ENCODE measurements at places on chromosomes 13 and 19.

GRCh38 chr19:13507053-13507611 is 853 bp upstream of the CACNA1A start:
- no peak for DNase-seq

DNA sequence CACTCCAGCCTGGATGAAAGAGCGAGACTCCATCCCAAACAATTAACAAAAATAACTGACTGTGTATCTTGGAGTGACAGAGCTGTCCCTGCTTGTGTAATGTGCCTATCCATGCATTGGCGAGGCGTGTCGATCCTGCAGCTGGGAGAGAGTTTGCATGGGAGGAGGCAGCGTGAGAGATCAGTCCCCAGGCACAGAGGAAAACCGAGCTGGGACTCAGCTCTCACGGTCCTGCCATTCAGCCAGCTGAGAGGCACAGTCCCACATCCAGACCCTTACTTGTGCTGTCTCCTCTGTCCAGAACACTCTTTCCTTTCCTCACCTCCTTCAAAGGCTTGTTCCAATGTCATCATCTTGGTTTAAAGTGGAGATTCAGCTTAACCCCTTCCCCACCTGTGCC is 11.9 kb upstream of the SULT2B1 start:
- no peak for DNase-seq

GRCh38 chr19:44570984-44571684 is 41.7 kb upstream of the CEACAM20 start:
- peak; percentile 71 for DNase-seq

DNA sequence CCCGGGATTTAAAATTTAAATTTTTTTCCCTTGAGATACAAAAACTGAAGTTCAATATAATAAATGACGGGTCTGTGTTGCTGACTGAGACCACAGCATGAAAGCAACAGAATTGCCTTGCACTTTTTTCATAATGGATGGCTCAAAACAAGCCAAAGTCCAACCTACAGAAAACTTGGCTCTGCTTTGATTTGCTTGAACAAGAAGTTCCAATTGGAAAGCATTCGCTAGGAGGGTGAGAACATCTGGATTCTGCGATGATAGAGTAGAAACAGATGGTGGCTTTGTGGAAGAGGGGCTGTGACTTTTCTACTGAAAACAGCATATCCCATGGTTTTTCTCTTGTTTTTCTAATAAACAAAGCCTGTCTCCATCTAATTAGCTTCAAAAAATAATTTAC is 46.4 kb downstream of the THSD1 start:
- DNase-seq = no peak

- DNase-seq = no peak
Measured at GRCh38 chr13:106381091-106381490, 154.4 kb downstream of the EFNB2 start.

GRCh38 chr19:11759805-11760204 is 7.0 kb upstream of the ZNF441 start:
- DNase-seq = no peak

DNA sequence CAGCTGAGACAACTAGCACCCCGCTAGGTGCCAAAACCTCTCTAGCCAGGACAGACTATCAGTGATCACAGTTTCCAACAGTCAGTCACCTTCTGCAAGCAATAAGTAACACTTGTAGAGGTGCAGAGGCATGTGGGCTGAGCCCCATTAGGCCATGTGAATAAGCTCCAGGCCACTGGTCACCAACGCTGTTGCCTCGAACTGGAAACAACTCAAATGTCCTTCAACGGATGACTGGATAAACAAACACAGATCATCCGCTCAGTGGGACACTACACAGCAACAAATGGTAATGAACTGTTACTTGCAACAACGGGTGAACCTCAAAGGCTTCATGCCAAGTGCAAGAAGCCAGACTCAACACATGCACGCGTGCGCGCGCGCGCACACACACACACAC is 27.5 kb upstream of the TMEM160 start:
- DNase-seq = no peak

- DNase-seq = no peak
Measured at GRCh38 chr19:2375353-2376121, 15.5 kb downstream of the TMPRSS9 start.

DNA sequence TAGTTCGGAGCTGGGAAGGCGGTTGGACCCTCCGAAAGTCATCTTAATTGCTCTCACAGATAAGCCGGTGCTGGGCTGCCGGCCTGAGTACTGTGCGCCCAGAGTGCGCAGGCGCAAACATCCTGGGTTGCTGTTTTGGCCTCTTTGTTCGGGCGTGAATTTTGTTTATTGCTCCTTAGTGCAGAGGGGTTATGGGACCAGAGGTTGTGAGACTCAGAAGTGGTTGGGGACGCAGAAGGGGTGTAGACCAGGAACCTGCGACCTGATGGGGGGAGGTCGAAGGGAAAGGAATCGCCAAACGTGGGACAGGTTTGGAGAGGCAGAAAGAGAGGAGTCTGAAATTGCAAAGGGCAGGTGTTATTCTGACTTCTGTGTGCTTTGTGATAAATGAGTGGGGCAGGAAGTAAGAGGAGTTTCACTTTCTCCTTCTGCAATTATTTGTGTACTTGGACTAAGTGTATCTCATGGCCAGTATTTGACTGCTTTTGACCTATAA is 607 bp upstream of the ZNF566 start:
- peak; percentile 80 for DNase-seq

DNA sequence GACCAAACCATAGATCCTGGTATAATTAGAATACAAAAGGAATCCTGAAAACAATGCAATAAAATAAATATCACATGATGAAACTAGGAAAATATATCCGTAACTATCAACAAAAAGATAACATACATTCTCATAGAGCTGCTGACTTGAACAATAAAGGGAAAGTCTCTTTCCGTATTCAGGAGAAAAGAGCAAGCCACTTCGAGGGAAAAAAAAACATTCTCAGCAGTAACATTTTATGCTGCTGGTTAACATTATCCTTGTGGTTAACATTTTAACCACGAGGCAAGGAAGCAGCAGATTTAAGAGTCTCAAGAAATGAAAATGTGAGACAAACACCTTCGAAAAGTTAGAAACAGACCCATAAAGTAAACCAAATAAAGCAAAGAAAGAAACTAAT is 25.8 kb downstream of the NALCN start:
- DNase-seq = no peak

DNA sequence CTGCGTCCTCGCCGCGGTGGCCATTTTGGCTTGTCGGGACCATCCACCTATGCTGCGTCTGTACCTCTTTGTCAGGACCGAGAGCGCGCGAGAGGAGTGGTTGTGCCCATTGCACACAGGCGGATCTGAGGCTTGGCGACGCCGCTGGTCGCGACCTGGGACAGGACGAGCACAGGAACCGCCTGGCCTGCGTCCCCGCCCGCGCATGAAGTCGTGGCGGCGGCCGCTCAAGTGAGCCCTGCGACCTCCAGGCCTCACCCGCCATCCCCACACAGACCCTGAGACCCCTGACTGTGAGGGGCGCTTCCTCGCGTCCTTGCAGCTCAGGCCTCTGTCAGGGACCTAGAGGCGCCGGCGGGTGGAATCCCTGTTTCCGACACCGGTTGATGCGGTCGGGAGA is 16.8 kb downstream of the ZNF586 start:
- no peak for DNase-seq

- DNase-seq = no peak
Measured at GRCh38 chr13:47598340-47598911, 402.6 kb downstream of the SUCLA2 start.

DNA sequence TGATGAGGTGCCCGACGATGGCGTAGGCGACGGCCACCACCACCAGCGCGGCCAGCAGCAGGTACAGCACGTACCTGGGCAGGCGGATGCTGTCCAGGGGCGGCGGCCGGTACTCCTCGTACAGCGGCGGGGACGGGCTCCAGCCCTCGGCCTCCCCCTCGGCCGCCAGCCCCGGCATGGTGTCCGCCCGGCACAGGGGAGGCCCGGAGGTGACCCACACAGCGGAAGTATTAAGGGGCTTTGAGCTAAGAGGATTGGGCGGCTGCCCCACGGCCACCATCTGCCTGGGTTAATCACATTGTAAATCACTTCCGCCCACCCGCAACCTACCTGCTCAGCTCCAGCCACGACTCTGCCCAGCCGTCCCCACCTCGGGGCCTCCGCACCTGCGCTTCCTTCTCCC is at the start of gene SMIM44:
Gene SMIM44 (minus strand): TSS at position 216 of the 403 bp plus-strand sequence. CDS start 38 bp downstream, at position 178.
- no peak for DNase-seq

DNA sequence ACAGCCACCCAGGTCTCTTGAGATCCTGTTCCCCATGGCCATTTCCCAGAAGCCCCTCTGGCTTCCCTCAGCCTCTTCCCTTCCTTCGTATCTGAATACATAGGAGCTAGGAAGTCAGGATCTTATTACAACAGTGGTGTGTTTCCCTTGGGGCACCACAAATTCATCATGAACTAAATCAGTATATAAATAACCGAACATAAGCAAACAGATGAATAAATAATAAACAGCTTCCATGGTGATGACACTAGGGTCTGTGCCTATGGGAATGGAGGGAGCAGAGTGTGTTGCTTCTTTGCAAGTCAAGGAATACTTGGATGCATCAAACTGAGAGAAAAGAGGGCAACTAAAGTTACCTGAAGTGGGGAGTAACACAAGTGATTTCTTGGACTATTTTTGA is 527.6 kb downstream of the LMO7 start:
- DNase-seq = no peak

DNA sequence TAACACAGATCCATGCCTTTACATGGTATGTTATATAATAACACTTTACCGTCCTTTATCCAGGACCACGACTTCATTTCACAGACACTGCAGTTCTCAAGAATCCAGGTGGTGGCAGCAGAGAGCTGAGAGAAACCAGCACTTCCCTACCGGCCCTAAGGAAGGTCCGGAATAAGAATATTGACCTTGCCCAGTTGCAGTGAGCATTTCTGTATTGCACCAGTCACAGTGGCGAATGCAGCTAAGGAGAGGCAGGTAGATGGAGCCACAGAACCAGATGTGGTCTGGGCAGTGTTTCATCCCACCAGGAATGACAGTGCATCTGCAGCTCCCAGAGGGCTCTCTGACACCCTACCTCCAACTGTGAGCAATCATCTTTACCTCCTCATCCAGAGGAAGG is 44.6 kb downstream of the ZNF787 start:
- DNase-seq = peak; percentile 42

DNA sequence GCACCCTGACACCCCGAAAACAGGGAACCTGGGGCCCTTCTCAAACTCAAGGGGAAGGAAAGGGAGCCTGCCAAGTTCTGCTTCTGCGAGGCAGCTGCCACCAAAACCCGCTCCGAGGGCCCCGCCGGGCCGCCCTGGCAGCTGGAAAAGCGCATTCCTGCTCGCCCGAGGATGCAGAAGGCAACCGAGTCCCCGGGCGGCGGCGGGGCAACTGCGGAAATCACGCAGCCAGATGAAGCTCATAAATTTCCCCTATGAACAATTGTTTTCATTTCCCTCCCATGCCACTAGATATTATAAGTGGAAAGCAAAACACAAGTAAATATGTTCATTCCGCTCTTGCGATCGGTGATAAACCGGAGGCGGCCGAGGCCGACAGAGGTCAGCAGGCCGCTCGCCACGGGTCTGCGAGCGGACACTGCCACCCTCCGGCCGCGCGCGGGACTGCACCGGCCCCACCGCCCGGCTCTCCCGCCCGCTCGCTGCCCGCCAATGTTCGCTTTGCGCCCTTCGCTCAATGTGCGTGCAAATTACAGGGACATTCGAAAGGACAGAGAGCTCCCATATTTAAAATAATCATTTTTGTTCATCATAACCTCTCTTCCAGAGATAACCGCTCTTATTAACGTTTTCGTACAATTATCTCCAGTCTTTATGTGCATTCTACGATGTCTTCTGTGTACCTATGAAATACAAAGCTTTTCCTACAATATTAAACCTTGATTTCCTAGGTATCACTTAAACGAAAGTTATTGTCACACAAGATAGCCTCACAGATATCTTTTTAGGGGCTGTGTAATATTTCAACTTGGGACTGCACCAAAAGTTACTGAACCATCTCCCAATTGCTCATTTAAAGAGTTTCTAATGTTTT is 120.8 kb upstream of the ZNF507 start:
- DNase-seq = peak; percentile 62

DNA sequence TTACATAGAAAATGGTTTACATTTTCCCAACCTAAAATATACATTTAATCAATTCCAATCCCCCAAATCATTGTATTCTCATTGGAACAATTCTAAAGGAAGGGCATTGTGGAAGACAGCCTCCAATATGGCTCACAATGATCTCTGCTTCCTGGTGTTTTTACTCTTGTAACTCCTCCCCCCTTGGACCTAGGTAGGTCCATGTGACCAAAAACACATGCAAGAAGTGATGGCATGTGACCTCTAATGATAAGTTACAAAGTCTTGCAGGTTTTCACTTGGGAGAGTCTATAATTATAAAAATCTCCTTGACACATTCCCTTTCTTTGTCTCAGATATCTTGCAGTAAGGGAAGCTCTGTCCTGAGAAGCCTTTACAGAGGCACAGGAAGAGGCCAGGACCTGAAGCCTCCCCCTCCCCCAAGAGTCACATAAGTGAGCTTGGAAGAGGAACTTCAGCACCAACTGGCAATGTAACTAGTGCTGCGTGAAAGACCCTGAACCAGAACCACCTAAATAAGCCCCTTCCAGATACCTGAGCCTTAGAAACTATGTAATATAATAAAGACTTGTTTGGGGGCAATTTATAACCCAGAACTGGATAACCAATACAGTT is 816.2 kb upstream of the ATXN8OS start:
- DNase-seq = no peak

- DNase-seq = peak; percentile 85
Measured at GRCh38 chr19:41352609-41353465, 885 bp downstream of the TGFB1 start.

DNA sequence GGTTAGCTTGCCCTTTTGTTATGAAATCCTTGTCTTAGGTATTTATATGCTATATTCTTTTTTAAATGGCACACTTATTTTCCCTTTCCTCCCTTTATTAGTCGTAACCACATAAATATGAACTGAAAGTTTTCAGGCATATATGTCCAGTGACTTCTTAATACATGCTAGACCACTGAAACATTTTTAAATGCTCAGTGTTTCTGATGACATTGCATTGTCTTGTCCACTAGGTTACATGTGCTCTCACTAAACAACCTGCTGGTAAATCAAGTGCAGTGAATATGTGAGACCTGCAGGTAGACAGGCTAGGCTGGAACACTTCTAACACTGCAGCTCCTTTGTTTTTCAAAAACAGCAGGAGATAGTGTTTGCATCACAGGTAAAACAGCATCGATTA is 332.6 kb upstream of the DACH1 start:
- DNase-seq = no peak

GRCh38 chr13:93680329-93680728 is 453.7 kb downstream of the GPC6 start:
- DNase-seq = no peak

GRCh38 chr13:42478531-42479156 is 95.3 kb upstream of the TNFSF11 start:
- peak; percentile 27 for DNase-seq

GRCh38 chr13:31930901-31931522 is 100.6 kb upstream of the FRY start:
- DNase-seq = peak; percentile 83
